ENCODE measurements at places on chromosomes 3 and 15.
A peak's percentile ranks its signal among the peaks of the same experiment; 100 is the strongest.

GRCh38 chr15:61890106-61890505 is 170.1 kb downstream of the VPS13C start:
- no peak for DNase-seq

- DNase-seq: no peak
Observed at GRCh38 chr3:10420745-10421475, 84.5 kb downstream of the ATP2B2 start.

DNA sequence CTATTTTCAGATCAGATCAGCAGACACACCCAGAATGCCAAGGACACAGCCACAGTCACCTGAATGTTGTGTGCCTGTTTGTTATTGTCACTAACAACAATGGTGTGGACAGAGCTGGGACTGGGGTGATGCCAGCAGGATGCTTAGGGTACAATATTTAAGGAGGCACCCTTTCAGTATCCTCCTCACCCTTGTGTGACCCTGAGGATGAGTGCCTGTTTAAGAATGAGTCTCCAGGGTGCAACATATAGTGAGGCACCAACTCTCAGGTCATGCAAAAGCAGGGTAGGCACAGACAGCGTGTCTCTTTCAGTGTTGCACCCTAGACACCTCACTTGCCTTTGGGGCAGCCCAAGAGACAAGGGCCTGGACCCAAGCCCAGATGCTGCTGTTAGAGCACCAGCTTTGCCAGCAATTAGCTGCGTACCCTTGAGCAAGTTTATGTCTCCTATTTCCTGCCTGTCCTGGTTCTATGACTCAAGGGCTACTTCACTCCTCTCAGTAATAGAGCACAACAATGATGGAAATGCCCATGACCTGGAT is 122.6 kb downstream of the AQP9 start:
- DNase-seq: no peak

DNA sequence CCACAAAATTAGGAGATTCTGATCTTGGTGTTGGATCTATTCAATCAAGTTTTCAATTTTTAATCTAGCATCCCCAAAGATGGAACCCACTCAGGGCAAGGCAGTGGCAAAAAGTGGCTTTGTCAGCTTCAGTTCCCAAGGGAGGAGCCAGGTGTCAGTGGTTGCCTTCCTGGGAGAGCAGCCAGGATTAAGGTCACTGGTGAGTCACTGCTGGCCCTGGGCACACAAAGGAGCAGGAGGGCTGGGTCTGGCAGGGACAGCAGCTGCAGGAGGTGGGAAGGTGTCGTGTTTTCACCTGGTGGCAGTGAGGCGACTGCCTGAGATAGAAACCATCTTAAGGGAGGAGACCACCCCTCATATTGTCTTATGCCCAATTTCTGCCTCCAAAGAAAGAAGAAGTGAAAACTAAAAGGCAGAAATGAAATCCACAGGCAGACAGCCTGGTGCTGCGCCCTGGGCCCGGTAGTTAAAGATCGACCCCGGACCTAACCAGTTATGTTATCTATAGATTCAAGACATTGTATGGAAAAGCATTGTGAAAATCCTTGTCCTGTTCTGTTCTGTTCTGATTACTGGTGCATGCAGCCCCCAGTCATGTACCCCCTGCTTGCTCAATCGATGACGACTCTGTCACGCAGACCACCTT is 5.9 kb upstream of the KLHL25 start:
- no peak for DNase-seq

GRCh38 chr3:18445401-18446148 is 20.4 kb upstream of the SATB1 start:
- DNase-seq: peak; percentile 15

- DNase-seq: no peak
Observed at GRCh38 chr3:16040991-16041390, 133.5 kb upstream of the GALNT15 start.

- no peak for DNase-seq
Observed at GRCh38 chr3:126355251-126355650, 2.0 kb downstream of the KLF15 start.

DNA sequence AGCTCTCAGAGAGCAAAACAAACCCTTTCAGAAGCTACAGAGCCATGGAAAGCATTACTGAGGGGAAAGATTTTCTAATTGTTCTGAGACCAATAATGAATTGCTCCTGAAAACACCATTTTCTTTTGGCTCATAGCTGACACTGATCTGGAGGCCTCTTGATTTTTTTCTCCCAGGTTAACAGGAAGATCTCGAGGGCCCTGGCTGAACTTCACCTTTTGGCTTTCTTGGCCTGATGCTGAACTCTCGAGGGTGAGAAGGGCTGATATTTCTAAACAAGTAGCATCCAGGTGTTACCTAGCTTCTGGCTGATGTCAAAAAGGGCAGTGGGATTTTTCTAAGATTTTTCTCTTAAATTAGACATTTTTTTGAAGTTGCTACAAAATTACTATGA is 19.9 kb upstream of the NFKBIZ start:
- no peak for DNase-seq

- no peak for DNase-seq
Observed at GRCh38 chr3:127367593-127367992, 79.7 kb upstream of the PRR20G start.

GRCh38 chr3:140097874-140098635 is 163.1 kb downstream of the CLSTN2 start:
- no peak for DNase-seq

DNA sequence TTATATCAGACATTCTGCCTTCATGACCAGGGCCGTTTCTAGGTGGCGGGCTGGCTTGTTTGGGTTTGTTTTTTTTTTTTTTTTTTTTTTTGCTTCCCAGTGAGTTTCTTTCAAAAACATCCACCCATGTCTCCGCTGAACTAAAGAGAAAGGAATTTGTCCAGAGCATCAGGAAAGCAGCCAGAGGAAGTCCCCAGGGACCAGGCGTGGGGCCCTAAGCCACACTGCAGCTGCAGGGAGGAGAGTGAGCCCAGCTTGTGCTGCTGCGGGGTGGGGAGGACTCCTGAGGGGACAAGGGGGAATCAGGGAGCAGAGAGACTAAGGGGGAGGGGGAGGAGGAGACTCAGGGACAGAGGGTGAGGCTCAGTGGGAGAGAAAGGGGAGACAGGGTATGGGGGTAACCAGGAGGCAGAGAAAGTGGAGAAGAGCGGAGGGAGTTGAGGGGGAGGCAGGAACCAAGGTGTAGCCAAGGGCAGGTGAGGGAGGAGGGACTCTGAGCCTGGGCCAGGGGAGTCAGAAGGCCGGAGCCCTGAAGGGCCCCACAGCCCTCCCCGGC is 49.5 kb downstream of the CYP11A1 start:
- peak; percentile 96 for DNase-seq

- no peak for DNase-seq
Observed at GRCh38 chr3:32996048-32996754, 44.8 kb downstream of the CCR4 start.

GRCh38 chr3:66476852-66477381 is 23.9 kb downstream of the LRIG1 start:
- DNase-seq: no peak

DNA sequence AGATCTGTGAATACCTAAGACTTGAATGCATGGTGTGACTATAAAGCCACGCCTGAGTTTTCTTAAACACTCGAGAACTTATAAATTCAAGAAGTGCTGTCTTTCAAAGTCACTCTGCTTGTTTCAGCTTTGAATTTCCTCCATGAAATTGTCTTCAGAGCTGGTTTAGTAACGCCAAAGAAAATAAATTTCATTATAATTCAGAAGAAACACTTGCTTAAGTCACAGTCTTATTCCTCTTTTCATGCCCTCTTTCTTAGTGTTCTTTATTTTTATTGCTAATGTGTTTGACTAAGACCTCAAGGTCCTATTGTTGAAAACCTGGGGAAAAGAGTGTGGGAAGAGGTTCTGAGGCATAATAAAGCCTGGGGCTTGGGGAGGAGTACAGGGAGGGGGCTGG is 3.3 kb upstream of the RCN2 start:
- DNase-seq: no peak

DNA sequence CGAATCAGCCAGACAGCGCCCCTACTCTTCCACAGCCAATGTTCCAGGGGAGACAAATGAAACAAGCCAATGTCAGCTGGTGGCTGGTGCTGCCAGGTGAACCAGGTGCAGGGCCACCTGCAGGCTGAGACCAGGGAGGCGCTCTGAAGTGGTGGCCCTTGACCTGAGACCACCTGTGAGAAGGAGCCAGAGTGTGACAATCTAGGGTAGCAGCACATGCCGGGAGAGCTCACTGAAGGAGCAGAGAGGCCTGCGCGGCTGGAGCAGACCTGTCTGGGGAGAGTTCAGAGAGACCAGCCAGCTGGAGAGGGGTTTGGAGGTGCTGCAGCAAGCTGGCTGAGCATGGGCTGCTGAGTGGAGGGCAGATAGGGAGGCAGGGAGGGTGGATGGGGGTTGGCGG is 693 bp upstream of the STAB1 start:
- no peak for DNase-seq

GRCh38 chr3:134347551-134347950 is 26.7 kb downstream of the AMOTL2 start:
- no peak for DNase-seq

DNA sequence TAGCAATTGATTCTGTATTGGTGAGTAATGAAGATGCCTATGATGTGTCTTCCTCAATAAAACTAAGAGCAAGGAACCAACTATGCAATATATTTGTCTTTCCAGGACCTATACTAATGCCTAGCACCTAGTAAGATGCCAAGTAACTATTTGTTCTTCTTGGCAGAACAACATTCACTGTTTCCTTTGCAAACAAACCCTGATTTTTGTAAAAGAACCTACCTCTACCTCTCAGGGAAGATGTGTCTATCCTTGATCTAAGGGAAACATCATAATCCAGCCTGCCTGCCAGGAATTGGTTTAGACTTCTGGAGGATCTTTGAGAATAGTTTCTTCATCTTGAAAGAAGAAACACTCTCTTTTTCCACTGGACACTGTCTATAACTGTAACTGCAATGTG is 3.8 kb upstream of the ADPRH start:
- no peak for DNase-seq

GRCh38 chr3:12954891-12955650 is 113.7 kb upstream of the RPL32 start:
- no peak for DNase-seq

DNA sequence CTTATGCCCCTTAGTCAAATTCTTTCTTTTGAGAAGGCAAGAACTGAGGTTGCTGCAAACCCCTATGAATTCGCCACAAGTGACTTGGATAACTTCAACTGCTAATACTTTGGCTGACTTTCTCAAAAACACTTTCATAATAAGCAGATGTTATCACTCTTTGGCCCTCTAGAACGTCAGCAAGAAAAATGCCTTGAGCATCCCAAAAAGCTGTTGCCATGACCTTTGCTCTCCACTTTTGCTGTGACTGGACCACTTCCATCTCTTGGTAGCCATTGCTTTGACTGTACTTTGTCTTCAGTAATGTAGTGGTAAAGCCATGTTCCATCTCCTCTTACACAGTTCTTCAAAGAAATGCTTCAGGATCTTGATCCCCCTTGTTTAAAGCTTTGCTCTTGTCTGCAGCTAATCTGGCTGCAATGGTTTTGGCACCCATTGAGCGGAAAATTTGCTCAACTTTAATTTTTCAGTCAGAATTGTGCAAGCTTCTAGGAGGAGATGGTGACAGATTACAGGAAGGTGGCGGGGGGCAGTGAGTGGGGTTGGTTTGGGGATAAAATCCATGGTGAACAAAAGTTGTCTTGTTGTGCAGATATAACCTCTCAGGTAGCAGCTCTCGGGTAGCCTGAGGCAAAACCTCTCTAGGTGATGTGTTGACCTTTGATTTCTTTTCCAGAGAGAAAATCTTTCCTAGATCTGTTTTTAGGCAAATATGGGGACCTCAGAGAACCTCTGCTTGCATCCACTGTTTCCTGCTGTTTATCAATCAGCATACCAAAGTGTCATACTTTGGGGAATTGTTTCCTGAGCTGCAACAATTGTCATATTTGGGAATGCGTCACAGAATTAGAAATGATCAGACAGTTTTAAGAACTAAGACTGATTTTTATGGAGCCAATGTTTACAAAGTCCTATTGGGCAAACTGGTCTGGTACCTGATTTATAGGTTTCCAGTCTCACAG is 83.6 kb downstream of the CCR1 start:
- DNase-seq: no peak

- no peak for DNase-seq
Observed at GRCh38 chr3:127287840-127288239, at the start of gene PRR20G. Gene PRR20G (minus strand): TSS chr3:127288046. CDS start chr3:127287365, 681 bp downstream.

- no peak for DNase-seq
Observed at GRCh38 chr3:145032791-145033190, 1061.2 kb downstream of the DIPK2A start.

GRCh38 chr3:85535517-85535916 is 576.7 kb downstream of the CADM2 start:
- no peak for DNase-seq

DNA sequence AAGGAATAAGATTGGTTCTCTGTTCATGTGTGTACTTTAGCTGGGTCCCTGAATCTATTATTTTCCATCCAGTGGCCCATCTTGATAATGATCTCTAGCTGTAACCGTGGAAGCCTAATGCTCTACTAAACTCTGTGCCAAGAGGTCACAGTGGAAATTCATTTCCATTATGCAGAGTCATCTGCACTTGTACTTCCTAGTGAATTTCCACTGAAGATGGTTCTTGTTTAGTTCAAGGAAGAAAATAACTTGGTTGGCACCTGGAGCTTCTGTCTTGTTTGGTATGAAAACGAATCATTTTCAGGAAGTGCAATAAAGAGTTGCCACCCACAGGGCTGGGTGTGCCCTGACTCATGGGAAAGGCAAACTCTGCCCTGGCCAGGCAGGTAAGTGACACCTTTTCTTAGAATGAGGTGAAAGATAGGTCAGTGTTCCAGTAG is 10.3 kb downstream of the LPP start:
- no peak for DNase-seq

GRCh38 chr3:138195481-138195880 is 8.4 kb downstream of the ARMC8 start:
- no peak for DNase-seq

- DNase-seq: no peak
Observed at GRCh38 chr15:74108111-74108510, 22.3 kb upstream of the ISLR2 start.

GRCh38 chr15:81407718-81408117 is 33.7 kb upstream of the TMC3 start:
- no peak for DNase-seq

GRCh38 chr3:195245531-195245951 is 25.4 kb downstream of the XXYLT1 start:
- no peak for DNase-seq

DNA sequence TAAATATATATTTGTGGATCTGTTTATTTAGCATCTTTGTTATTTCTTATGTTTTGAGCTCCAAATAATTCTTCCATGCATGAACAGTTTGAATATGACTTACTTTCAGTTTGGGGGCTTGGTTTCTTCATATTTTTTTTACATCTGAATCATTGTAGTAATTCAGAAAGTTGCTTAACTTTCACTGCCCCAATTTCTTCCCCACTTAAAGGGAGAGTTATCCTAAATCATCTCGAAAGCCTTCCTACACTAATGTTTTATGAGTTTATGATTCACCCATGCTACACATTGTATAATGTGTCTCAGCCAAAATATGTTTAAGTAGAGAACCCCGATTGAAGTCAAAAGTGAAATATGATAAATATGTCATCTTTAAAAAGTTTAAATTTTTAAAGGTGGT is 47.8 kb downstream of the SPRED1 start:
- no peak for DNase-seq

- no peak for DNase-seq
Observed at GRCh38 chr3:10194328-10195071, 29.8 kb downstream of the IRAK2 start.
